ENCODE measurements at places on chromosomes 11 and 22.

GRCh38 chr11:93396316-93396715, 65.8 kb downstream of the DEUP1 start:
- DNase-seq: no peak

DNA sequence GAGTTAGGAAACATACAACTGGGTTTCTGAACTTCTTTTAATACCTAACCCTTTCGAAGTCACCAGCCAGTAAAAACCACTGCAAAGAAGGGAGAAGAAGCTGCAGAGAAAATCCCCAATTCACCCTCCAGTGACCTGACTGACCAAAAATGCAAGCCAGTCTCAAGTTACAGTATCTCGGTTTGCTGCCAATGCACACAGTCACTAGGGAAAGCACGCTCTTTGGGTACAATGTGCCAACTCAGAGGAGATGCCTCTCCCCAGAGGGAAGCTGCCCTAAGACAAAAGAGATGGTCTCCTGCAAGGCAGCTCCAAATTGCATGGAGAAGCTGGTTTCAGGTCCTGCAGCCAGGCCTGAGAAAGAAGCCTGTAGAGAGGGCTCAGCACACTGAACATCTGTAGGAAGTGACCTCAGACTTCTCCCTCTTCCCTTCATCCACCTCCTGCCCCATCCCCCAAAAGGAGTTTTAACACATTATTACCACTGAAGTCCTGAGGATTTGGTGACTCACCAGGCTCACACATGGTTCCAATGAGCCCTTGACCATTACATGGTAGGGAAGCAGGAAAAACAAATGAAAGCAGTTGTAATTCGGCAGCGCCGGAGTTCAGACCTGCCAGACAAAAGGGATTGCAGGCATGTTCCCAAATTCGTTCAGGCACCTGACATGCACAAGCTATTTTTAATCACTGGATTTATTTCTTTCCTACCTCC, 90.1 kb downstream of the ETS1 start:
- no peak for DNase-seq

DNA sequence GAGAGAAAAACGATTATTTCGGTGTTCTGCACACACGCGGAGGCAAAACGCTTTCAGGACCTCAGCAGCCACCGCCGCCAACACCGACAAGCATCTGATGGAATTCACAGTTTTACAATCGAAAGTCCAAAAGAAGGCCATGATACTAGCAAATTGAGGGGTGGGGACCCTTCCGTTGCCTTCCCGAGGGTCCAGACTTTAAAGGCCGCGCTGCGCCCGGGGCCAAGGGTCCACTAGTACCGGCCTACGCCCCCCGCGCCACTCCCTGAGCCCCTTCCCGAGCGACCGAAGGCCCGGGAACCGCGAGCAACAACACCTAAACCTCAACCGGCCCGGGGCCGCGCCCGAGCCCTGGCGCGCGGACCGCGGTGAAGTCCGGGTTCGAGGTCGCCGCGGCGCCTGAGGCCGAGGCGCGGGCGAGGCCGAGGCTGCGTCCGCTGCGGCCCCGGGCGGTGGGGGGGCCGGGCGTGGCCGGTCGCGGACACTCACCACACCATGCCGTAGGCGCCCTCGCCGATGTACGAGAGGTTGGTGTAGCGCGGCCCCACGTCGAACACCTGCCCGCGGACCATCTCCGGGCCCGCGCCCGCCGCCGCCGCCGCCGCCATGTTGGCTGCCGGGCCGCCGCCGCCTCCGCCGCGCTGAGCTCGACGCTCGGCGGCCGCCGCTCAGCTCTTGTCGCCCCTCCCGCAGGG, 465 bp downstream of the MAPK1 start:
- DNase-seq: no peak

DNA sequence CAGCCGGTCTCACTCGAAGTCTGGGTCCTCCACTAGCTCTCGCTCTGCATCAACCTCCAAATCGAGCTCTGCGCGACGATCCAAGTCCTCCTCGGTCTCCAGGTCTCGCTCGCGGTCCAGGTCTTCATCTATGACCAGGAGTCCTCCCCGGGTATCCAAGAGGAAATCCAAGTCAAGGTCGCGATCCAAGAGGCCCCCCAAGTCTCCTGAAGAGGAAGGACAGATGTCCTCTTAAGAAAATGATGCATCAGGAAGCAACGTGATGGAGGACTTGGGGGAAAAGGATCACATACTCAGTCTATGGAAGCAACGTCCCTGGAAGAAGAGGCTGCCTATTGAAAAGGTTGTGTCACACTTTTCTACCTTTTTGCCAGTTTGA, 1.1 kb downstream of the SRSF8 start:
- DNase-seq: peak; percentile 85

All from NCI-H526 treated with DMSO at 0.1 percent for 48 hours (cell line).